ENCODE measurements at places on chromosomes 1 and 21.

GRCh38 chr1:84686223-84686622 lies 4.0 kb downstream of the SSX2IP start:
- DNase-seq, result no peak

- no peak for DNase-seq
Observed at GRCh38 chr1:205947024-205947423, 3.8 kb upstream of the SLC26A9 start.

DNA sequence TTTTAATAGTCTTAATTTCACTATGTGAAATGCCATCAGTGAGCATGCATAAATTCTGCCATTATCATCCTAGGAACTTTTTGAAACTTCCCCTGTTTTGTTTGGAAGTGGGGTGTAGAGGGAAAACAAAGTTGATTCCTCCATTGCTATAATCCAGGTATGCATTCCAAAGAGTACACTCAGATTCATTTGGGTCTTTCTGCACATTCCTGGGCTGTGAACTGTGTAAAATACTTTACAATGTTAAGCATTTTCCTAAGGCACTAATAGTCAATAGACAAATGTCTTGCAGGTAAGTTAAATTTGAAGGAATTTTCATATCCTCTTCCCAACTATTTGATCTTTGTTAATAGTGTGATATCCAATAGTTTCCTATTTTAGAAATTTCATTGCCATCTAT lies 36.2 kb downstream of the SGIP1 start:
- peak; percentile 15 for DNase-seq

- DNase-seq, result no peak
Observed at GRCh38 chr1:47390843-47391242, 25.2 kb upstream of the FOXE3 start.

GRCh38 chr1:229171934-229172333 lies 99.0 kb upstream of the RAB4A start:
- DNase-seq, result no peak

DNA sequence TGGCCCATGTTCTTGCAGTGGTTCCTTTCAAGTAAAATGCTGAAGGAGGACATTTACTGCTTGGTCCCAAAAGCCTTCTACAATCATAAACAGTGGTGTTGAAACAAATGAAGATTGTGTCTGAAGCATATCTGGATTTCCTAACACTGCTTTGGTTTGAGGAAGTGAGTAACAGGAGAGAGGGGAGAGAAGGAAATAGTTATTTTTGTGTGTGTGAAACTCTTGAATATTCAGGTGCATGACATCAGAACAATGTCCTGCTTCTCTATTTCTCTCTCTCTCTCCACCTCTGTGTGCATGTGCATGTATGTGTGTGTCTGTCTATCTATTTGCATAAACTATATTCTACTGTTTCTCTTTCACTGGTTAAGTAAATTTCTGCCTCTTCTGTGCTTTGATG lies 61.4 kb upstream of the TNFSF18 start:
- no peak for DNase-seq

DNA sequence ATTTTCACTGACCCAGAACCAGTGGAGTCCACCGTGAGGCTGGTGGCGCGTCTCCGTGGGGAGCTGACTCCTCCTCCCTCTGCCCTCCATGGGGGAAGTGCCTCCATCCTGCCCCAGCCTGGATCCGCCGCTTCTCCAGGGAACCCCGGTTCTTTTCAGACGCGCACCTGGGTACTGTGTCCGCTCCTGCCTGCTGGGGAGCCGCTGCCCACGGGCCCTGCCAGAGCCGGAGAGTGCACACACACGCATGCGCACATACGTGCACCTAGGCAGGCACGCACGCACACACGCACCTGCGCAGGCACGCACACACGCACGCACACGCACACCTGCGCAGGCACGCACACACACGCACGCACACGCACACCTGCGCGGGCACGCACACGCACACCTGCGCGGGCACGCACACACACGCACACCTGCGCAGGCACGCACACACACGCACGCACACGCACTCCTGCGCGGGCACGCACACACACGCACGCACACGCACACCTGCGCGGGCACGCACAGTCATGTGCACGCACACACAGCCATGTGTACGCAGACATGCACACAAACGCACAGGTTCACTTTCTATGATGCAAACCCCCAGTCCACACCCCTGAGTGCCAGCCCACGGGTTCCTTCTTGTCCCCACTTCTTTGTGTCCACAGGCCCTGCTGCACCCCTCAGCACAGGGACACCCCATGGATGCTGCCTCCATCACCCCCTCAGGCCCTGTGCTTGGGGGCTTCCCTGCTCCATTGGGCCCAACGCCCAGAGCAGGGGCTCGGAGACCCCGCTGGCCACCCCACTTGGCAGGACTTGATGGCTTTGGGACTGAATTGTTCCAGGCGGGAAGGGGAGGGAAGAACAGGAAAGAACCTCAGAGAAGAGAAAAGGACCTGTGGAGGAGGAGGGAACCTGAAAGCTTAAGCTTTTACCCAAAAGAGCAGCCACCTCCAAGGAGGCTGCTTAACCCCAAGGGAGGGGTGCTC lies 42.7 kb downstream of the MORN1 start:
- no peak for DNase-seq

- DNase-seq, result no peak
Observed at GRCh38 chr21:43893536-43894205, 28.6 kb downstream of the AGPAT3 start.

DNA sequence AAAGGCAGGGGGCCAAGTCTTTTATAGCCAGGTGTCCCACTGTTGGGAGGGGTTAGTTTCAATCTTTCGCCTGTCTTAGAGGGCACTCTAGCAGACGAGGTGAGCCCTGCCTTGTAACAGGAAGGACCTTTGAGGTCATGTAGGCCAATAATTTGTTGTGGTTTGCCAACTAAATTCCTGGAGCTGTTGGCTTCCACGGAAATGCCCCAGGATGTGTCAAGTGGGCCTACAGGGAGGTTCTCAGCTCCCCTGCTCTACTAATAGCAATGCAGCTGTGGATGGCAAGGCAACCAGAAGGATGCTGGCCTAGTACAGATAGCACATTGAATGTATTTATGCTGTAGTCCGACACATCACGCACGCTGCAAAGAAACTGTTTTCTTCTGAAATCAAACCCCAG lies 22.3 kb upstream of the CASQ2 start:
- DNase-seq, result no peak
